Left lung (tissue), 14 donors: ENCODE measurements at places on chromosomes 3 and 15. TPM values are rescaled to one million over a fixed set of nuclear protein-coding genes. Genes with fewer than 3 reads are reported as not detected.

TLR9 gene
- total RNA-seq = 1.5 TPM

ITIH1 gene
- not detected for total RNA-seq

MB21D2 gene
- 4.1 TPM for total RNA-seq

GADL1 gene
- total RNA-seq = 0.10 TPM

C2CD4A gene
- 0.44 TPM for total RNA-seq

EEFSEC gene
- total RNA-seq = 11.5 TPM

SLC28A2 gene
- total RNA-seq = not detected

MYO1E gene
- total RNA-seq = 101 TPM

CD200R1 gene
- 2.7 TPM for total RNA-seq

ANKRD34C gene
- total RNA-seq = not detected

USP3 gene
- total RNA-seq = 53.5 TPM

CNTN4 gene
- 7.6 TPM for total RNA-seq

LINGO1 gene
- total RNA-seq = 0.99 TPM

ANKRD63 gene
- not detected for total RNA-seq

DYNLT2B gene
- 6.8 TPM for total RNA-seq

LRRC31 gene
- total RNA-seq = 0.47 TPM

RGMA gene
- 5.7 TPM for total RNA-seq

CLEC3B gene
- 74.0 TPM for total RNA-seq

TRPM1 gene
- not detected for total RNA-seq

VWA5B2 gene
- not detected for total RNA-seq

RLBP1 gene
- not detected for total RNA-seq

SLC12A1 gene
- total RNA-seq = not detected

MYL3 gene
- 3.1 TPM for total RNA-seq

MEGF11 gene
- total RNA-seq = not detected

CPNE9 gene
- not detected for total RNA-seq

LAMB2 gene
- 484 TPM for total RNA-seq

WDR93 gene
- 0.20 TPM for total RNA-seq

PSMD6 gene
- total RNA-seq = 70.9 TPM

P3H2 gene
- 50.7 TPM for total RNA-seq

EPHA3 gene
- 6.2 TPM for total RNA-seq

ECE2 gene
- total RNA-seq = not detected

PAQR5 gene
- 15.7 TPM for total RNA-seq

TIMP4 gene
- 0.93 TPM for total RNA-seq

CSTA gene
- 19.8 TPM for total RNA-seq

GOLGA8R gene
- total RNA-seq = 2.6 TPM

LRRC34 gene
- total RNA-seq = 5.2 TPM

KNG1 gene
- total RNA-seq = not detected

CIDEC gene
- total RNA-seq = not detected

MINAR1 gene
- 0.58 TPM for total RNA-seq

C3orf33 gene
- 4.8 TPM for total RNA-seq

GALNT15 gene
- 2.2 TPM for total RNA-seq

NUP210 gene
- total RNA-seq = 23.5 TPM

GOLGA6L10 gene
- total RNA-seq = 2.1 TPM
